ENCODE measurements at places on chromosomes 5 and 9. TPM values are rescaled to one million over a fixed set of nuclear protein-coding genes. Genes with fewer than 3 reads are reported as not detected.

DNA sequence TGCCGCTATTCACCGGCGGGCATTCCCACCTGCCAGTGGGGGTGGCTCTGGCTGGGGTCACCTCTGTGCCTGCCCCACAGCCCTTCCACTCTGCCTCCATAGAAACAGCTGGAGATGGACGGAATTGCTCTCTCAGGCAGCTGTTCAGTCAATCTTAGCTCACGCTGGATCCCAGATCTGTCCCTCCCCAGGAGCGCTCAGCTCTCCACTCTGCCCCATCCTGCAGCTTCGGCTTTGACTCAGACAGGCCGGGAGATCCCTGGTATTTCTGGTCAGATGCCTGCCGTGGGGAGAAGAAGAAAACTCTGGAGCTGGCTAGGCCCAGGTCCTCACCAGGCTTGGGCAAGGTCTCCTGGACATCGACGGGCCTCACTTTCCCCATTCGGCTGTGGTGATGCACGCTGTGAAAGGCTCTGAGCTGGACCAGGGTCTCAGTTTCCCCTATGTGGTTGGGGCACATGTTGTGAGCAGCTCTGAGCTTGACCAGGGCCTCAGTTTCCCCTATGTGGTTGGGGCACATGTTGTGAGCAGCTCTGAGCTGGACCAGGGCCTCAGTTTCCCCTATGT, 7.6 kb upstream of the SLC9A3 start:
- no peak for DNase-seq

GRCh38 chr9:17075758-17076485, 58.9 kb upstream of the CNTLN start:
- DNase-seq, result no peak

GRCh38 chr5:6446626-6447309, 1.9 kb upstream of the UBE2QL1 start:
- no peak for DNase-seq

GRCh38 chr9:87674565-87675299, 51.2 kb upstream of the CTSL start:
- peak; percentile 81 for DNase-seq

DNA sequence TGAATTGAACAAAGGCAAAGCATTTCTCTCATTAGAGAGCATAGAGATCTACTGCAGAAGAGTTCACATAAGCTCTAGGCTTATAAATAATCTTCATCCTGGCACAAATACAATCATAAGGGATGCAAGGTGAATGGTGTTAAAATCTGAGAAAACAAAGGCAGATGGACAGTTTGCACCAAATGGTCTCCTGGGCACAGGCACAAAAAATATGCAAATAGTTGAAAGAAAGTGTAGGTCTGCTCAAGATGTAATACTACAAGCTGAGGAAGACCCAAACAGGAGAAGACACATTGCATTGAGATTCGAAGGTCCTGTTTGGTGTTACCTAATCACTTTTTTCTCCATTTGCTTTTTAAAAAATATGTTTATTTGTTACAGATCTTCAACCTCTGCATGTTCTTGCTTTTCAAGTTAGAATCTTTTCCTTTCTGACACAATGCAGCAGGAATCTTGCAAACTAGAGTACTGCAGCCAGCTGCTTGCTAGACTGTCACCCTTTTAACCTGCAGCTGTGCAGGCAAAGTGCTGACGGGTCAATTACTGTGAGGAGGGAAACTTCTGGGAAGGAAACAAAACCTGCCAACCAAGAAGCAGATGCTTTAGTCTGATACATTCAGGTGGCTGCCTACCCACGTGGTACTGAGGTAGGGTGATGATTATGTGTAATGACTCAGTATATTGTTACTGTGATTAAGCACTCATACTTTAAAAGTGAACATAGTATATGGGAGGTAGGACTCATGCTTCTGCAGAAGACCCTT, 1048.6 kb upstream of the SEMA6A start:
- no peak for DNase-seq

GRCh38 chr5:443239-444151, 519 bp downstream of the EXOC3 start:
- DNase-seq, result no peak

GRCh38 chr5:81825237-81825636, 74.3 kb upstream of the SSBP2 start:
- DNase-seq, result no peak

DNA sequence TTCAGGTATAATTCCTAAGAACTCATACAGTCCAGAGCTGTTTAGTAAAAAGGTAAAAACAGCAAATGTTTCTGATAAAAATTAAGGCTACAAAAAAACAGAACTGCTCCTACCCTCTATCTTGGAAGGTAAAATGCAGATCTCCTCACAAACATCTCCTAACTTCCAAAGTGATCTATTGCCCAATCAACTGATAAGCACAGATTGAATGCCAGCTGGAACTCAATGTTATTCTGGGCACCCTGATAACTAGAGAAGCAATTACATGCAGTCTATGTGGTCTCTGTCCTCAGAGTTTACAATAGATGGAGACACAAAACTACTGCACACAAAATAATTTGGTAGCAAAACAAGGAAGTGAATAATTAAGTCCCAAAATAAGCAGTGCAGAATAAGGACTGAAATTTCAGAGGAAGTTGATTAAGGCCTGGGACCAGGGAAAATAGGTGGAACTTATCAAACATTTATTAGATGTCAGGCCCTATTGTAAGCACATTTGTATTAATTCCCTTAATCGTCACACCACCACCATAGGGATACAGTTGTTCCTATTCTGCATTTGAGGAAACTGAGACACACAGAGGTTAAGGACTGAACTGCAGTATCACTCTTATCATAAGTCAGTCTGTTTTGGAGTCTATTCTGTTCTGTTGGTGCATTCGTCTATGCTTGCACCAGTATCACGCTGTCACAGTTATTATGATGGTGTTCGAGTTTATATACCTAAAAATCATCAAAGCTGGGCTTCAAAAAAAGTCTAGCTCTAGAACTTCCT, 102.2 kb upstream of the TARS1 start:
- no peak for DNase-seq

DNA sequence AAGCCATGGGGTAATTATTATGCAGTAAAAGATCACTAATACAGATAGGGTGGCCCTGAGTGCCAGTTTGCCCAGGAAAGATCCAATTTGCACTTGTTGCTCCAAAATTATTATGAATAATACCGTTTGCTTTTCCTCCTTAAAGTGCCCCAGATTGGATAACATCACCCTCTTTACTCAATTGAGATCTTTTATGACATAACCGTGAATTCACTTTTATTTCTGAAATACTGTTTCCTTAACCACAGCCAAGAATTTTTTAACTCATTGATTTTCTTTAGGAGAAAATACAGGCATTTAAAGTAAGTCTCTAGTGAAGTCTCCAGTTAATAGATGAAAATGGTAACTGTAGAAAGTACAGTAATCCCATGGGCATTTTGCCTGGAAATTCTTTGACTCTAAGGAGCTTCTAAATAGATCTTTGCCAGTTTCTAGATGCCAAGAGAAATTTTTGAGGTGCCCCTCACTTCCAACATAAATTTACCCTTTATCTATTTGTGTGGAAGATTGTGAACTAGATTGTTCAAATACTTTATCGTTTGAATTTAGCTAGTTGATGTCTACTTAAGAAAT, 99.2 kb downstream of the UHRF2 start:
- DNase-seq, result no peak

GRCh38 chr5:32314658-32315057, 1.9 kb upstream of the MTMR12 start:
- DNase-seq, result peak; percentile 66

- no peak for DNase-seq
Measured at GRCh38 chr5:173660481-173661280, 44.2 kb upstream of the BOD1 start.

GRCh38 chr9:126499005-126499910, 114.5 kb upstream of the LMX1B start:
- DNase-seq, result no peak

- DNase-seq, result peak; percentile 79
Measured at GRCh38 chr5:172505403-172505759, 51.1 kb upstream of the SH3PXD2B start.

DNA sequence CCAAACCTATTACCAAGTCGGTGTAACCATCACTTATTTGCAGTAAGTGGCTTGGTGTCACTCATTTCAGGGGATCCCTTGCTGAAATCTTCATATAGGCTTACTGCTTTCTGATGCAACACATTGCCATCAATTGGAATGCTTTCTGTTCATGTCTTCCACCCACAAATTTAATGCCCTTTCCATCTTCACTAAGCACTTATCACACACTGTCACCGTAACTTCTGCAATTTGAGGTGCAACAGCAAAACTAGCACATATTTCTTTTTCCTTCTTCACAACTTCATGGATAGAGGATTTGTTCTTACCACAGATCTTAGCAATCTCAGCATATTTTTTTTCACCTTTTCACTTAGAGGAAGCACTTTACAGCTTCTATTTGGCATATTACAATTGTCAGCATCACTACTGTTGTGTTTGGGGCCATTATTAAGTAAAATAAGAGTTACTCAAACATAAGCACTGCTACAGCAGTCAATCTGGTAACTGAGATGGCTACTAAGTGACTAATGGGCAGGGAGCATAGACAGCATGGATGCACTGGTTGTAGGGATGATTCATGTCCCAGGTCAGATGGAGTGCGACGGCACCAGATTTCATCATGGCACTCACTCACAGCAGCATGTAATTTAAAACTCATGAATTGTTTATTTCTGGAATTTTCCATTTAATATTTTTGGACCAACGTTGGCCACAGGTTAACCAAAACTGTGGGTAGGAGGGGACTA, 70.1 kb downstream of the PIP5K1B start:
- DNase-seq, result no peak

DNA sequence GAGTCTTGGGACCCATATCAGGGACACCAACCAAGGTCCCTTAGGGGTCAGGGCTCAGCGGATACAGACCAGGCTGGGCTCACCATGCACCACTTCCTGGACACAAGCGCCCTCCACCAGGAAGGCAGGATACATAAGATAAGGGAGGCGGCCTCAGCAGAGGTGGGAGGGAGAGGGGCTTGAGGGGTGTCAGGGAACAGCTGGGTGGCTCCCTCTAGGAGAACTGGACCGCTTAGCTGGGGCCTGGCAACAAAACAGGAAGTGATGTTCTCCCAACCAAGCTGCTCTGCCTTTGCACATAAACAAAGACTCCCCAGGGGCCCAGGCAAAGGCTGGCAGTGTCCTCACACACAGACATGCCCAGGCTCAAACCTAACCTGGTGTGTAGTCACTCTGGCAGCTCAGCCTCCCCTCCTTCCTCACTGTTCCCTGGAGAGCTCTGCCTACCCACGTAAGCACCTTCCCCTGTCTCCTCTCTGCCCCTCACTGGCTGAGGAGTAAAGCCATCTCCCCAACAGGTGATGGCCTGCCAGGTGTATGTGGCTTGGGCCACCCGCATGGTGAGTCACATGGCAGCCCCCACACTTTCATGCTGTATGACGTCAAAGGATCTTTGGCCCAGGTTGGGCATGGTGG, 5.8 kb upstream of the BICD2 start:
- DNase-seq, result no peak

DNA sequence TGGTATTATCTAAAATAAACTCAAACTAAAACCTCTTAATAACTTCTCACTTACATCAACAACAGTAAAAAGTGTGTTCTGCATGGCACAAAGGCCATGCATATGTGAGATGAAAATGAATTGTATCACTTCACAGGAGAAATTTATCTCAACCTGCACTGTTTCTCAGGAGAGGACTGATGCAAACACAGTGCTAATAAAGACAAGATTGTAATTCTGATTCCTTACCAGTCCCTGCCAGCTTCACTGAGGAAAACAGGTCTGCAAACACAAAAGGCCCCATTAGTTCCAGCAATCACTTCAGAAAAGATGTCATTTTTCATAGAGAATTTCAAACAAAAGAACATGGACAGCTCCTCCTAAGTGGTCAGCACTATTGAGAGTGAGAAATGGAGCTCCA, 117.3 kb upstream of the PDE4D start:
- DNase-seq, result no peak

- DNase-seq, result no peak
Measured at GRCh38 chr5:6026766-6027406, 351.5 kb downstream of the MED10 start.

DNA sequence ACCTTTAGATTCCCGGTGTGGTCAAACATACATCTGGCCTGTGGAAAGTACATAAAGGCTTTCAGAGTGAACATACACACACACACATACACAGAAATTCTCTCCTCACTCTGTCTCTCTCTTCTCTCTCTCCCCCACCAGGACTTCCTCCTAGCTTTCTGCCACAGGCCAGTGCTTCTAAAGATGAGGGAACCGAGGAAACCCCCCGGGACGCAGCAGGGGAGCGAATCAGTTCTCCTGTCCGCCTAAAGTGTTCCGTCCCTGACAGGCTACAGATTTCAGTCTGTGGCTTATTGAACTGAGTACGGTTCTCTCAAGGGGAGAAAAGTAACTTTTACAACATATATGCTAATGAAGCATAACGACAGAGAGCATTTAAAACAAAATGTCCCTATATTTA, 75.8 kb downstream of the MED27 start:
- no peak for DNase-seq

DNA sequence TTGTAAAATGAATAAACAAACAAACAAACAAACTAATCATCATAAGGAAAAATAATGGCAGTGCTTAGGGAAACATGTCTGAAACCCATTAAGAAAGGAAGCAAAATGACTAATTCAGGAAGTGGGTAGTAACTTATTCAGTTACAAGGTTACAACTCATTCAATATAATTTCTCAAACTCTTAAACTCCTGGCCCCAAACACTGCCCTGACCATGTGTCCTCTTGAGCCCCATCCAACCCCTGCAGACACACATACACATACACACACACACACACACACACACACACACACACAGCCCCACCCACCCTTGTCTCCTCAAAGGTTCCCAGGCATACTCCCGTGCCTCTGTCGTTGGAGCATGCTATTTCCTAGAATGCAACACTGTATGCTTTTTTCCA, 193.9 kb downstream of the SEC61B start:
- no peak for DNase-seq

DNA sequence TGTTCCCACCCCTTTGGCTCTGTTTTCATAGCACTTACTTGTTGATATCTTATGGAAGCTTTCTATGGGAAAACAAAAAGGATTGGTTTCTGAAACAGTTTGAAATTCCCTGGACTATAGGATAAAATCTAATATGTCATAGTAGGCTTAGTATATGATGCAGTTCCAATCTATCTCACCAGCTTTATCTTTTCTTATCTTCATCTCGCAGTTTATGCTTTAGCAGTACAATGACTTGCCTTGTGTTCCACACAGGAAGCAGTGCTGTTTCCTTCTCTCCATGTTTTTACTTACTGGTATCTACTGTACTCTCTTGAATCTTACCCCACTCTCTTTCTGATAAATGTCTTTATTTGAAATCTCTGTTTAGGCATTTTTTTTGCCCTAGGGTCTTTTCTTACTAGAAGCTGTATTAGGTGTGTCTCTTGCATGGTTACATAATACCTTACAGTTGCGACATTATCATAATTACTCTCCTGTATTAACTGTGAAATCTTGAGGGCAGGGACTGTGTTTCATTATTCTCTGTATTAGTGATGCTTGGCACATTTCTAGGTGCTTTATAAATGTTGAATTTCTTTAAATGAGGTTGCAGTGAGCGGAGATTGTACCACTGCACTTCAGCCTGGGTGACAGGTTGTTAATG, 76.3 kb downstream of the FOCAD start:
- DNase-seq, result no peak

GRCh38 chr9:87276327-87276841, 221.3 kb upstream of the DAPK1 start:
- DNase-seq, result no peak

AP3B1 gene
- total RNA-seq, result 34.2 TPM

TAF11L5 gene
- total RNA-seq, result not detected

SNCAIP gene
- total RNA-seq, result 4.2 TPM

TUSC1 gene
- 36.8 TPM for total RNA-seq

AGXT2 gene
- not detected for total RNA-seq

LHFPL2 gene
- total RNA-seq, result 24.6 TPM

BARX1 gene
- total RNA-seq, result not detected

MCC gene
- total RNA-seq, result 21.6 TPM

PTGER4 gene
- total RNA-seq, result 44.6 TPM

PTBP3 gene
- 26.6 TPM for total RNA-seq

INSL6 gene
- not detected for total RNA-seq

Measured in esophagus muscularis mucosa (tissue), 4 donors.